Activated CD8-positive, alpha-beta memory T cell treated with anti-CD3 and anti-CD28 coated beads, Interleukin-2, amount 50 U/mL, for 48 hours (primary cell): ENCODE measurements at places on chromosomes 13 and 19.

GRCh38 chr13:33855371-33855895 lies 37.5 kb downstream of the RFC3 start:
- no peak for DNase-seq

- peak; percentile 100 for DNase-seq
Measured at GRCh38 chr19:41951686-41952172, 7.4 kb downstream of the RABAC1 start.

DNA sequence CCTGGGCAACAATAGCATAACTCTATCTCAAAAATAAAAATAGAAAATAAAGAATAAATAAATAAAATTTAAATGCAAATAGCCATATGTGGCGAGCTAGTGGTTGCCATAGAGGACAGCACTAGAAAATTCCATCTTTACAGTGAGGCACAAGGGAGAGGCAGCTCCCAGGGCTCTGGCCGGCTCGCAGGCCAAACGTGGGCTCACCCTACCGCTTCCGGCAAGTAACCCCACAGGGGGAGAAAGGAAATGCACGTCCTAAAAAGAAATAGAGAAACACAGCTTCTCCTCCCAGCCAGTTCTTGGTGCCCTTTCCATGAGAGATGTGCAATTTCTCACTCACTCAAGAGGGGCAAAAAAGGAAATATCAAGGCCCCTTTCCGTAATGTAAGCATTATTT lies 12.4 kb upstream of the GRWD1 start:
- DNase-seq = no peak

DNA sequence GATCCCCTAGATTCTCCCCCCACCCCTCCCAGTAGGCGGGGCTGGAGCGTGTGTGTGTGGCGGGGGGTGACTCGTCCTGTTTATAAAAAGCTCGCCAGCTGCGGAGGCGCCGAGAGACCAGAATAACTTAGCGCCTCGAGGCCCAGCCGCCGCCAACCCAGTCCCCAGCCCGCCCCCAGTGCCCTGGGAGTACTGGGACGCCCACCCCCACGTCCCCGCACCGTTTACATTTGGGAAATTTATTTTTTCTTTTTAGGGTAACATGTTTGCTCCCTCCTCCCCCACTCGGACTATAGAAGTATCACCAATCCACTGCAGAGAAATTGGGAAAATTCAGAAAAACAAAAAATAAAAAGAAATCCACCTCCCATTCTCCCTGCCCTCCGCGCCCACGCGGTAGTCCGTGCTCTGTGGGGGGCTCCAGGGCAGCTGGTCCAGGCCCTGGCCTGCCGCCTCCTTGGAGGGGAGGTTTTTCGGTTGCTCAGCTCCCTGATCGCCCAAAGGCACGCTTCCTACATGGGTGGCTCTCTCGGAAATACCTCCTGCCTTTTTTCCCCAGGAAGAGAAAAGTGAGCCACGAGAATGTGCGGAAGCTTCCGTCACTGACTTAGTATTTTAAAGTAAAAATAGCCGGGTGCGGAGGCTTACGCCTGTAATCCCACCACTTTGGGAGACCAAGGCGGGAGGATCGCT lies 1.5 kb upstream of the RAB3A start:
- DNase-seq = peak; percentile 79

GRCh38 chr19:51478381-51479234 lies at the start of gene CEACAM18:
Gene CEACAM18 (plus strand): TSS chr19:51478539.
- DNase-seq = no peak

- DNase-seq = no peak
Measured at GRCh38 chr19:42189133-42189532, 28.3 kb downstream of the DEDD2 start.

GRCh38 chr19:39542206-39542605 lies 2.2 kb upstream of the EID2 start:
- DNase-seq = peak; percentile 13

GRCh38 chr13:33910255-33910654 lies 92.3 kb downstream of the RFC3 start:
- no peak for DNase-seq

DNA sequence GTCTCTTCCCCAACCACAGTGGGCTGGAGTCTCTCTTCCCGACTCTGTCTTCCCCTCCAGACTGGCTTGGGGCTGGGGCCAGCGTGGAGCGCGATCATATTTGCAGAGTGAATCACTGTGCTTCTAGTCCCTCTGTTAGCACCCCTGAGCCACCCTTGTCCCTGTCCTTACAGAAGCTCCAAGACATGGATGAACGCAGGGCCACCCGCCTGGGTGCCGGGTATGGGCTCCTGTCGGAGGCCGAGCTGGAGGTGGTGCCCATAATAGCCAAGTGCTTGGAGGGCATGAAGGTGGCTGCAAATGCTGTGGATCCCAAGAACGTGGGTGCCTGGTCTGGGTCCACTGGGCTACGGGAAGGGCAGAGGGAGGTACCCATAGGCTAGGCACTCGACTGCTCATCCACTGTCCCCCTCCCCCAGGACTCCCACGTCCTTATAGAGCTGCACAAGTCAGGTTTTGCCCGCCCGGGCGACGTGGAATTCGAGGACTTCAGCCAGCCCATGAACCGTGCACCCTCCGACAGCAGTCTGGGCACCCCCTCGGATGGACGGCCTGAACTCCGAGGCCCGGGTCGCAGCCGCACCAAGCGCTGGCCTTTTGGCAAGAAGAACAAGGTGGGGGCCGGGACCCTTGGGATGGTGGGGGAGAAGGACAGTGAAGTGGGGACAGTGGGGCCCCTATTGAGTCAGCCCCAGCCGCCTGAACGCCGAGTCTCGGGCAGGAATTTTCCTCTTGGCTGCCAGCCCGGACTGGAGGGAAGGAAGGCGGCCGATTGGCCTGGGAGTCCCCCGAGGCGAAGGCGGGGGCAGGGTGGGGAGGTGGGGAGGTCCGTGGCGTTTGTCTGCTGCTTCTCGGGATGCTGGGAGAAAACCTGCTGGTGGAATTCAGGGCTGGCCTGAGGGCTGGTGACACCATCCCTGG lies 5.2 kb downstream of the TRIP10 start:
- DNase-seq = no peak

- no peak for DNase-seq
Measured at GRCh38 chr13:45474584-45475454, 10.1 kb downstream of the COG3 start.

DNA sequence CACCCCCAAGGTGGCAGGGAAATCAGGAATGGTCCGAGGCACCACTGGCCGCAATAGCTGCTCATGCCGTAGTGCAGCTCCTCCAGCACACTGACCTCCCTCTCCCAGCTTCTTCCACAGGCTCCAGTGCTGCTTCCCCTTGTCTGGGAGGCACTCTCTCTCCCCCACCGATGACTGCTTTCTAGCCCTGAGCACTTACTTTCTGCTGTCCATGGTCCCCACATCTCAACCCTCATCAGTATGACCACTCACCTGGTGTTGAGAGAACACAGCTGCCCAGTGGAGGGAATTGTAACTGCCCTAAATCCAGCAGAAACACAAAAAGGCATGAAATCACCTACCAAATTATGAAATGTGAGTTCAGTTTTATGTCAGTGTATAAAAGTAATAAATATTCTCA lies 28.9 kb upstream of the TPP2 start:
- no peak for DNase-seq

DNA sequence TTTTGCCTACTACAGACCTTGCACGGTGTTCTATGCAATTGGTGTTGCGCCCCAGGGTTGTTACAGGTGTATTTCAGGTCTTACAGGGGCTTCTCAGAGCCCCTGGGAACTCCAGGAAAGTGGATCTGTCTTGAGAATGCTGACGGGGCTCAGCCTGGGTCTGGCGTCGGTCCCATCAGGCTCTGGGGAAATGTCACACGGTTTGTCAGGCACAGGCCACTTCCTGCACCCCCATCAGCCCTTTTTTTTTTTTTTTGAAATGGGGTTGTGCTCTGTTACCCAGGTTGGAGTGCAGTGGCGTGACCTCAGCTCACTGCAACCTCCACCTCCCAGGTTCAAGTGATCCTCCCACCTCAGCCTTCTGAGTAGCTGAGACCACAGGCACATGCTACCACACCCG lies 13.2 kb downstream of the CLEC4G start:
- no peak for DNase-seq

DNA sequence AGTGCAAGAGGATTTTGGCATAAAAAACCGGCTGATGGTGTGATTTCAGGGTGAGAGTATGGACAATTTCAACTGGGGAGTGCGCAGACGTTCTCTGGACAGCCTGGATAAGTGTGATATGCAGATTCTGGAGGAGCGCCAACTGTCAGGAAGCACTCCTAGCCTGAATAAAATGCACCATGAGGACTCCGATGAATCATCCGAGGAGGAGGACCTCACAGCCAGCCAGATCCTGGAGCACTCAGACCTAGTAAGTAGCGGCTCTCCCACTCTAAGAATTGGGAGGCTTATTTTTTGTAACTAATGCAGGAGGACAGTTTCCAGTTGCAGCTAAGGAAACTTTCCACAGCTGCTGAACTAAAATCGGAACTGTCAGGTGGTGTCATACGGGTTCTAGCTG lies 53.6 kb downstream of the ZAR1L start:
- DNase-seq = no peak

DNA sequence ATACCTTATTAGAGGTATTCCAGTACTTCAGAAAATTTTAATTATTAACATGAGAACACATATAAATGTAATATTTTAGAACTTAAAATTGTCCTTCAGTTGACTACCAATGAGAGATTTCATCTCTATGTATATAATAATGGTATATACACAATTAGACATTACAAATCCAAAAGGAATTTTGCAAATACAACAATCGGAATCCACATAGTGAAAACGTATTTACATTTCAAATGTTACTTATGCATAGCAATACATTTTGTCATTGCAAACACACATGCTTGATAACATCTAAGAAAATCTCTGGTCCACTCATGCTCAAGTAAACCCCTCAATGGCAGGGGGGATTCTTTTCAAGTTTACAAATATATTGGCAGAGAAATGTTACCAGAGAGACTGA lies 2345.2 kb downstream of the PCDH9 start:
- no peak for DNase-seq

DNA sequence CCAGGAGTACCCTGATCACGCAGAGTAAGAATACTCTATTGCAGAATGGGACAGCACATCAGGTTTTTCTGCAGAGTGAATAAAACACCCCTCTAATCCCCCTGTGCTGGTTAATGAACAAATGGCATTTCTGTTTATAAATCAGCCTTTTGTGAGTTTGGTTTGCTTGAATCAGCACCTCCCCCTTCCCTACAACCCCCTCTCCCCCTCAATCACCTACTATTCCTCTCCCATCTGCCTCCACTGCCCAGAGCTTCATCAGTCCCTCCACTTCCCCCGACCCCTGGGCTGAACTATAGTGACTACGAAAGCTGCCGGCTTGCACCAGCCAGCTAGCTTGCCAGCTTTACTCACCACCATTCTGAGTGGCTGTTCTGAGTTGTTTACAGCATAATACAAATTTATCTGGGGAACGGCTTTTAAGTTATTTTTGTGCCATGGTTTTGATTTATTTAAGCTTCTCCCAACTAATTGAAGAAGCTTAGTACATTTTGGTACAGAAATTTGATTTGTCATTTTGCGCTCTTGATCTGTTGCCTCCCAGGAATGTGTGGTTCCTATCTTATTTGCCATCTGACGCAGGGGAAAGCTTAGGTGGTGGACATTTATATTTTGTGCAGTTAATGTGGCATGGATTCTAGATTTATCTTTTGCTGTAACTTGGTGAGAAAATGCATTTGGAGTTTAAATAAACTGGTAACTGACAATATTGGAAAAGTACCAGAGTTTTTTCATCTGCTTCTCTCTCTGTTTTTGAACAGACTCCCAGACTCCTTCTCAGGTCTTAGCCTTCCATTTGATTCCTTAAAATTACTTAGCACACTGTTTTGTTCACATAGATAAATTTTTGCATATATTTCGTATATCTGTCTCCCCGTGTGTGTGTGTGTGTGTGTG lies 41.7 kb upstream of the WDFY2 start:
- DNase-seq = no peak

- DNase-seq = no peak
Measured at GRCh38 chr19:33268162-33268991, 34.0 kb downstream of the CEBPA start.

DNA sequence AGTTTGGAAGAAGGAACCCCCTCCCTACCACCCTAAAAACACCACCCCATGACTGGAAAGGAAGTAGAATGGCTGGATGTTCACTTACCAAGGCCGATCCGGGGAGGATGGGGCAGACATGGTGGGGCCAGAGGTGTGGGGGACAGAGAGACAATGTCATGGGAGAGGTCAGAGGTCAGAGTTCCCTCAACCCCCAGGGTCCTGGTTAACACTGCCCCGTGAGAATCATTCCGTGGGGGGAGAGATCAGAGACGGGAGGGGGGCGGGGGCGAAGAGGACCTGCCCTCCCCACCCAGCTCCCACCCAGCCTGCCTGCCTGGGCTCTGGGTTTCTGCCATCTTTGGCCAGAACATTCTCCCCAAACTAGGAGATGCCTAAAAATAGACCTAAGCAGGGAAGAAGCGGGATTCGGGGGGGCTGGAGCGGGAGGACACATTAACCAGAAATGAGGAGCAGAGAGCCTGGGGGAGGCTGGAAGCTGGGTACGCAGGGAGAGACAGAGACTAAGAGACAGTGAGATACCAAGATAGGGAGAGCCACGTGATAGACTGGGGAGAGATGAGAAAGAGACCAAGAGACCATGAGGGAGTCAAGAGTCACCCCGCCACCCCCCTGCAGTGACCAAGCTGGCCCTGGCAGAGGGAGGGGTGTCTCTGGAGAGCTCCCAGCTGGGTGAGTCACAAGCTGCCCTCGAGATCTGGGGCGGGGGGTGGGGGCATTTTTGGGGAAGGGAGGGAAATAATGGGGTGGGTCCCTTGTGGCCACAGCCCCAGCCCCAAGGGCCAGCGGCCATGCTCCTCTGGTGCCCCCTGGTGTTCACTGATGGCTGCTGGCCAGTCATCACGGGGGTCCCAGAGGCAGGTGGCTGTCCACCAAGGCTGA lies 6.1 kb upstream of the KANK2 start:
- peak; percentile 72 for DNase-seq

GRCh38 chr13:45670189-45670885 lies 31.8 kb upstream of the CBY2 start:
- no peak for DNase-seq

GRCh38 chr13:64274481-64275217 lies 2859.0 kb upstream of the PCDH20 start:
- DNase-seq = no peak

GRCh38 chr13:100182900-100183490 lies 94.1 kb downstream of the PCCA start:
- DNase-seq = no peak

DNA sequence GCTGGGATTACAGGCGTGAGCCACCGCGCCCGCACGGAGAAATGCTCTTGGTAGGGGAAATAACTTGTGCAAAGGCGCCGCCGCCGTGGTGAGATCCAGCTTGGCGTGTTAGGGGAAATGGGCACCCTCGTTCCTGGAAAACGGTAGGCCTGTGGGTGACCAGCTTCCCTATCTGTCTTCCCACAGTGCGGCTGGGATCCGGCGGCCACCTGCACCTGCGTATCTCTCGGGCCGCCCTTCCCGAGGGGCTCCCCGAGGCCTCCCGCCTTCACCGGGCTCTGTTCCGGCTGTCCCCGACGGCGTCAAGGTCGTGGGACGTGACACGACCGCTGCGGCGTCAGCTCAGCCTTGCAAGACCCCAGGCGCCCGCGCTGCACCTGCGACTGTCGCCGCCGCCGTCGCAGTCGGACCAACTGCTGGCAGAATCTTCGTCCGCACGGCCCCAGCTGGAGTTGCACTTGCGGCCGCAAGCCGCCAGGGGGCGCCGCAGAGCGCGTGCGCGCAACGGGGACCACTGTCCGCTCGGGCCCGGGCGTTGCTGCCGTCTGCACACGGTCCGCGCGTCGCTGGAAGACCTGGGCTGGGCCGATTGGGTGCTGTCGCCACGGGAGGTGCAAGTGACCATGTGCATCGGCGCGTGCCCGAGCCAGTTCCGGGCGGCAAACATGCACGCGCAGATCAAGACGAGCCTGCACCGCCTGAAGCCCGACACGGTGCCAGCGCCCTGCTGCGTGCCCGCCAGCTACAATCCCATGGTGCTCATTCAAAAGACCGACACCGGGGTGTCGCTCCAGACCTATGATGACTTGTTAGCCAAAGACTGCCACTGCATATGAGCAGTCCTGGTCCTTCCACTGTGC lies 2.4 kb downstream of the GDF15 start:
- peak; percentile 98 for DNase-seq
